ENCODE measurements at places on chromosomes 16 and 17.

- no peak for DNase-seq
These were observed 77.6 kb upstream of the TNRC6C start for GRCh38 chr17:77880711-77881450.

GRCh38 chr17:37109731-37110710 is 161.3 kb downstream of the AATF start:
- no peak for DNase-seq

DNA sequence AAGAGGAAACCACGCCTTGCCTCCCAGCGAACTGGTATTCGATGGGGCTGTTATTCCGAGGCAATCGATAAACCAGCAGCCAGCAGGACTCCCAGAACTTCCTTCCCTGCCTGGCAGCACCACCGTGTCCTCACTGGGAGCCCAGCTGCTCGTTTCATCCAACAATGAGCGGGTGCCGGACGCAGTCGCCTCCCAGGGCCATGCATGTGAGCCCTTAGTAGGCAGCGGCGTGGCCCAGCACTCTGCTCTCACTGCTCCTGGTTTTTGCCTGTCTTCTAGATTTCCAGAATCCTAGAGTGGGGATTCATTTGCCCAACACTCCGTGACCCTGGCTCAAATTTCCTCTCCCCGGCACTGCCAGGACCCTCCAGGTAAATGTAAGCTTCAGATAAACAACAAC is 29.1 kb upstream of the RASD1 start:
- DNase-seq: no peak

DNA sequence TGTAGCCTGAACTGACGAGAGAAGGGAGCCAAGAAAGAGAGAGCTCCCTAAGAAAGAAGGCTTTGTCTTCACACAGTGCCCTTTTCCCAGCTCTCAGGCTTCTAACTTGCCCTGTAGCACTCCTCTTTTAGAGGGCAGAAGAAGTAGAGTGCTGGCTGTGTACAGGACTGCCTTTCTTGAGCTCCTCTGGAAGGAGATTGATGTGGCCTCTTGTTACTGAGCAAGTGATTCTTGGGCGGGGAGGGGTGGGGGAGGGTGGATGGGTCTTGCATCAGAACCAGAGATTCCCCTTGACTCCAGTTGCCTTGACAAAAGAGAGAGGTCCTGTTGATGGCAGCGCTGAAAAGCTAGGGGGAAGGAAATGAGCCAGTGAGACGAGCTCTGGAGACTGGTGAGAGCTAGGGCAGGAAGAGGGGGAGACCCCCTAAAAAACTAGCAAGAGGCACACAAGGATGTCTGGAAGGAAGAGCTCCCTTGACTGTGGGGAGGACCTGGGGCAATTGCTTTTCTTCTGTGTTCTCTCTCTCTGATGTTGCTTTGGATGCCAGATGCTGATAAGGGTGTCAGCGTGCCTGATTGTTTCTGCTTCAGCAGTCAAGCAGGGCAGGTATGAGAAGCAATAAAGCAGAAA is 18.4 kb downstream of the GPR179 start:
- no peak for DNase-seq

GRCh38 chr17:39745335-39746144 is 7.8 kb downstream of the GRB7 start:
- no peak for DNase-seq

GRCh38 chr16:2586241-2586640 is 48.4 kb downstream of the PDPK1 start:
- no peak for DNase-seq
